ENCODE measurements at places on chromosomes 2 and 18.

- no peak for DNase-seq
These were observed 332.0 kb downstream of the PIK3C3 start for GRCh38 chr18:42287047-42287446.

- peak; percentile 67 for DNase-seq
These were observed 1.2 kb downstream of the ANKMY1 start for GRCh38 chr2:240556553-240557100.

DNA sequence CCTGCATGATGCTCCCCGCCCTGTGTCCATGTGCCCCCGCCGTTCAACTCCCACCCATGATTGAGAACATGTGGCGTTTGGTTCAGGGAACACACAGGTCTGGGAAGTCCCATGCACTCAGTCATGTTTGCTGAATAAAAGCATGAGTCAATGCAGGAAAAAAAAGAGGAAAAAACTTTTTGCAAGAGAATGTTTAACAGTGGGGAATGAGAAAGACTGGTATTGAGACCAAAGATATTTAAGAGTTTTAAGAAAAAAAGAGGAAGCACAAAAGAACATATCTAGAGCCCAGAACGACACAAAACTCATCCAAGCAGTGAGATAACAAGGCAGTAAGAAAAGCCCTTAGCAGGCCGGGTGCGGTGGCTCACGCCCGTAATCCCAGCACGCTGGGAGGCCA, 279.2 kb upstream of the THSD7B start:
- no peak for DNase-seq

DNA sequence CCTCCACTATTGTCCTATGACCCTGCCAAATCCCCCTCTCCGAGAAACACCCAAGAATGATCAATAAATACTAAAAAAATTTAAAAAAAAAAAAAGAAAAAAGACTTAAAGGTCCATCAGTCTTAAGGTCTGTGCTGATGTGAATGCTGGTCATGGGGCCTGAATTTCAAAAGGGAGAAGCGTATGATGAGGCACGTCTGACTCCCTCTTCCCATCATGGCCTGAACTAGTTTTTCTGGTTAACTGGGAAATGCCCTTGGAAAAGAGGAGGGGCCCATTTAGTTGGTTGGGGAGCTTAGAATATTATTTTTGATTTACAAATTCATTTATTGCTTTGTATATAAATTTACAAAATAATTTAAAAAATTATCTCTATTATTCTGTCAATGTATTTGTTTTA, 291.0 kb upstream of the CDH19 start:
- DNase-seq = no peak

DNA sequence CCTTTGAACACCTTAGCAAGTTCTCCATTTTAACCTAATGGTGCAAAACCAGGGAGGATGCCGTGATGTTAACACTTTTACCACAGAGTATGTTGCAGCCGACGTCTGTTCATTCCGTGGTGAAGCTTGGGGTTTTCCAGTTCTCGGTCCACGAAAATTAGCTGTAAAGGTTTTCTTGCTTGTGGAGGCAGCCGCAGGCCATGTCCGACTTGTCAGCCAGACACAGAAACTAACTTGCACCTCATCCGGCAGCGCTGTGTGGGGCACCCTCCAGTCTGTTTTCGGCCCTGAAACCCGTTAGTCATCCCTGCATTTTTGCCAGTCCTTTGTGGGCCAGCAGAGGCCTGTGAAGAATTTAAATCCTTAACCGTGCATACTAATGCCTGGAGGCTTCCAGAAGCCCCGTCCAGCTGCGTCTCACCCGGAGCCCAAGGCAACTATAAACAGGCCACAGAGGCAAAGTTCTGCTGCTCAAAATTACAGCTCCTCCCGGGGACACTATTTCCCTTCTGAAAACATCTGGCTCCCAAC, 70.6 kb downstream of the SH3YL1 start:
- no peak for DNase-seq

DNA sequence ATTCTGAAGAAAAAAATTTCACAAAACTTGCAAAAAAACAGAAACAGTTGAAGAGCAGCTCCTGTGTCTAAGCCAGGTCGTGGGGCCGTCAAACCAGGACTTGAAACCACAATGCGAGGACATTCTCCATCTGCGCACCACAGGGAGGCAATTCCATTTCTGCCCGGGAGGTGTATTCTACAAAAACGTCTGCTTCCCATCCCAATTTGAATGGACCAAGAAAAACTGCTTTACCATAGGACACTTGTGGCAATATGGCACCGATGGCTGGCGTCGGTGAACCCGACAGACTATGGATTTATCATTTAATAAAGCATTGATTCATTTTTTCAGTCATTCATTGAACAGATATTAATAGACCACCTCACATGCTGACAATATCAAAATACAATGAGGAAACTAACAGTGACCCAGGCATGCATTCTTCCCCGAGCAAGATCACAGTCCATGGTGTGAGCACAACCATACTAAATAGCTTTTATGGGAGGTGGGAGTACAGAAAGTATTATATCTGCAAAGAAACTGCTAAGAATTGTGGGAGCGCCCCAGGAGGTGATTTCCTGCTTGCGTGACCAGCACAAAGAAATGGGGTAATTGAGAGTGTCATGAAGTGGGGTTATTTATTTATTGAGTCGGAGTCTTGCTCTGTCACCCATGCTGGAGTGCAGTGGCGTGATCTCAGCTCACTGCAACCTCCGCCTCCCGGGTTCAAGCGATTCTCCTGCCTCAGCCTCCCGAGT, 10.5 kb upstream of the ZAP70 start:
- DNase-seq = no peak

- no peak for DNase-seq
These were observed 219.6 kb downstream of the PDE1A start for GRCh38 chr2:182207049-182207746.

- peak; percentile 37 for DNase-seq
These were observed 630 bp downstream of the PPM1G start for GRCh38 chr2:27408601-27409320.

GRCh38 chr2:110170102-110170501, 34.7 kb downstream of the NPHP1 start:
- DNase-seq = no peak

DNA sequence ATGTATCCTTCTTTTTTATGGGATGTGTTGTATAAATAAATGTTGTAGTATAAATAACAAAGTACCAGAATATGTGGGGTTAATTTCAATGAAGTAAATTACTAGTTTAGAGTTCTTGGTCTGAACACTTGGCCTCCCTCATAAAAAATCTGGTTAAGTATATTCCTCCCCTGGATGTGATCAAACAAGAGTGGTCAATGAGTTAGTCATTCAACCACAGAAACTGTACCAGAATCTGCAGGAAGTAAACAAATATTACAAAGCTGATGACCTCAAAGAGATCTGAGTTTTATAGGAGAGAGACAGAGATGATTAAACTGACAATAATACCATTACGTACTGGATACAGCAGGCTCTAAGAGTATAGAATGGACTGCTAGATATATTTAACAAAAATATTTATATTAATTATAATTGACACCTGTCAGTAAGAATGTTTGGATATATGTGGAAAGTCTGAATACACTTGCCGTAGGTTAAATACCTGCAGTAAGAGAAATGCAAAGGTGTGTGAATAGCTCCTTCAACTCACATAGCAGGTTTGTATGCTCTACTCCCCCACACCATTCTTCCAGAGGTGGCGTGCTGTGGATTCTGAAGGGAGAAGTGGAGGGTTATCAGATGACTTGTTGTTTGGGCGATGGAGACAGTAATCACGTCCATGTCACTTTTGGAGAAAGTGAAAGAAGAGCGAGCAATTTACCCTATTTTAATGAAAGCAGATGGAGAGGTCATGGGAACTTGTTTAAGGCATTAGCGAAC, 108.3 kb upstream of the LRATD1 start:
- no peak for DNase-seq

DNA sequence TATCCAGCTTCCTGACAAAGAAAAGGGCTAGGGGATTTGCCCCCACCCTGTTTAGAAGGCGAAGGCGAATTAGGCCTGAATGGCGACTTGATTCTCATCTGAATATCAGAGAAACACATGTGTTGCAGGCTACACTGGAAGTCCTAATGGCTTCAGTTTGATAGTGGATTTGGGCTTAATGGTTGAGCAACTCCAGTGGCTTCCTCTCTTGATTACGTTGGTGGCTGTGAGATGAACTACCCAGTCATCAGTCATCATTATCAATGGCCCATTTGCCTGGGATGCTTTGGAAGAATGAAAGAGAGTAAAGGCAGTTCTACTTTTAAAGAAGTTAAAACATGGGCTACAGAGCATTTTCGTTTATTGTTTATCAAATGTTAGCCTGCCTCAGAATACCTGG, 60.9 kb upstream of the IL1R1 start:
- peak; percentile 34 for DNase-seq

Measured in KBM-7 (cell line).